ENCODE measurements at places on chromosomes 12 and 14.

DNA sequence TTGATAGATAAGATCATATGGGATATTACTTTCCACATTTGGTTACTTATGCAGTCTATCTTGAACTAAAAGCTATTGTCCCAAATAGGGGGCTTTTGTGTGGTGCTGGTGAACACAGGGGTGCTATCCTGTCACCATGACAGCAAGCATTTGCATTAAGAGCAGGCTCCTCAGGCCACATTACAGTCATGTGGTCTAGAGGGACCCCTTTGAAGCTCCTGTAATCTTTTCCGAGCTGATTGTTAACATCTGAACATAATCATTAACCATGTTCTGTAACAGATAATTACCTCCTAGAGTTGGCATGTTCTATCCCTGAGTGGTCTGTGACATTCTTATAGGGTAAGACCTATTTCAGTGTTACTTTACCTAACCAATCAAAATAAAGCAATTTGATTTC lies 178.8 kb downstream of the KTN1 start:
- no peak for ATAC-seq

GRCh38 chr12:109740694-109741245 lies 27.1 kb downstream of the FAM222A start:
- ATAC-seq = no peak

GRCh38 chr12:127280393-127281275 lies 986.3 kb upstream of the TMEM132C start:
- ATAC-seq = no peak

- ATAC-seq = peak; percentile 41
Observed at GRCh38 chr12:110639336-110640141, 25.6 kb downstream of the TCTN1 start.
